Tongue (tissue), 3 donors: ENCODE measurements at places on chromosomes 6 and 20. TPM values are rescaled to one million over a fixed set of nuclear protein-coding genes. Genes with fewer than 3 reads are reported as not detected.

The NMBR gene
- not detected for total RNA-seq

The MAN1A1 gene
- 135 TPM for total RNA-seq

The TCEA2 gene
- 22.8 TPM for total RNA-seq

The SCGN gene
- 0.62 TPM for total RNA-seq

The ZC2HC1B gene
- total RNA-seq = not detected

The KHDRBS2 gene
- total RNA-seq = 0.41 TPM

The SOX18 gene
- 17.6 TPM for total RNA-seq

The CD24 gene
- total RNA-seq = 122 TPM

The C6orf62 gene
- 85.2 TPM for total RNA-seq

The TREML4 gene
- not detected for total RNA-seq

The CSNK2B gene
- 92.1 TPM for total RNA-seq

The COX7A2 gene
- total RNA-seq = 111 TPM

The ARFGEF3 gene
- 3.3 TPM for total RNA-seq

The ENPP5 gene
- total RNA-seq = 9.6 TPM

The ERMARD gene
- total RNA-seq = 17.3 TPM

The RUNX2 gene
- 1.7 TPM for total RNA-seq

The MLIP gene
- 51.3 TPM for total RNA-seq

The UST gene
- 15.0 TPM for total RNA-seq

The CRISP2 gene
- not detected for total RNA-seq

The CSE1L gene
- 70.9 TPM for total RNA-seq

The PGC gene
- not detected for total RNA-seq

The CDC5L gene
- total RNA-seq = 38.5 TPM
